ENCODE measurements at places on chromosomes 5 and 9.
A peak's percentile ranks its signal among the peaks of the same experiment; 100 is the strongest.

- peak; percentile 37 for DNase-seq
Observed at GRCh38 chr5:75055727-75056144, 3.4 kb upstream of the GCNT4 start.

DNA sequence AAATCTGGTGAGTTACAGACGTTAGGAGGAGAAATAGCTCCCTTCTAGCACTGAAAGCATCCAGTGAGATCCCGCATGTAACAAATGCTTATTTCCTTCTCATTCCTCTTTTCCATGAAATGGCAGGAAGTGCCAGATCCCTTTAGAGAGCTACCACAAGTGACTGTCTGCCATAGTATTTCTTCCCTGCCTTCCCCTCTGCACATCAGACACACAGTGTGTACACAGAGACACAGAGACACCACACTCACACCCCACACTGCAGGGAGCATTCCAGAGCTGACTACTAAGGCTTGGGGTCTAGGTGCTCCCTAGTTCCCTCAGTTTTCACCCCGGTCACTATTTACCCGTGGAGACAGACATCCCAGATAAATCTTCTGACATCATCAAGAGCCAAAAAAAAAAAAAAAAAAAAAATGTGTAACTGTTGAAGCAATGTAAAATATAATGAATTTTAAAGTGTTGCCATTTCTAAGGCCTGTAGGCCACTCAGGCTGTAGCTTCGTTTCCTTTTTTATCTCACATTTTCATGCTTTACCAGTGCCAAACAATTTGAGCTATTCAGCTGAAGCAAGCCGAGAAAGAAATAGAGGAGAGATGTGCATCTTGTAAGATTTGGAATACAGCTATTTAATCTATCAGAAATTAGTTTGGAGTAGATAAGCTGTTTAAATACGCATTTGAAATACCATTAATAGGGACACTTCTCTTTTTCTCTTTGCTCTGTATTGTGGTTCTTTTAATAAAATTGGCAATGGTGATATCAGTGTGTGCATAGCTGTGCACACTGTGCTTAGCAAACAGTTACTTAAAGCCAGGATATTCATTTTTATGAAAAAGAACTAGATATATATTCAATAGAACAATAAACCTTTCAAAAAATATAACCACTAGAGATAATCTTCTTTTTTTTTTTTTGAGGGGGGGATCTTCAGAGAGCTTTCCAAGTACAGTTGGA lies 405.5 kb downstream of the PDE4D start:
- DNase-seq, result no peak

GRCh38 chr9:81492710-81493447 lies 196.5 kb downstream of the TLE1 start:
- peak; percentile 96 for DNase-seq

GRCh38 chr5:175836737-175837136 lies 34.6 kb upstream of the CPLX2 start:
- DNase-seq, result no peak

GRCh38 chr9:21081451-21081850 lies 3.7 kb upstream of the IFNB1 start:
- no peak for DNase-seq

- DNase-seq, result no peak
Observed at GRCh38 chr5:77867914-77868313, 91.8 kb upstream of the TBCA start.

DNA sequence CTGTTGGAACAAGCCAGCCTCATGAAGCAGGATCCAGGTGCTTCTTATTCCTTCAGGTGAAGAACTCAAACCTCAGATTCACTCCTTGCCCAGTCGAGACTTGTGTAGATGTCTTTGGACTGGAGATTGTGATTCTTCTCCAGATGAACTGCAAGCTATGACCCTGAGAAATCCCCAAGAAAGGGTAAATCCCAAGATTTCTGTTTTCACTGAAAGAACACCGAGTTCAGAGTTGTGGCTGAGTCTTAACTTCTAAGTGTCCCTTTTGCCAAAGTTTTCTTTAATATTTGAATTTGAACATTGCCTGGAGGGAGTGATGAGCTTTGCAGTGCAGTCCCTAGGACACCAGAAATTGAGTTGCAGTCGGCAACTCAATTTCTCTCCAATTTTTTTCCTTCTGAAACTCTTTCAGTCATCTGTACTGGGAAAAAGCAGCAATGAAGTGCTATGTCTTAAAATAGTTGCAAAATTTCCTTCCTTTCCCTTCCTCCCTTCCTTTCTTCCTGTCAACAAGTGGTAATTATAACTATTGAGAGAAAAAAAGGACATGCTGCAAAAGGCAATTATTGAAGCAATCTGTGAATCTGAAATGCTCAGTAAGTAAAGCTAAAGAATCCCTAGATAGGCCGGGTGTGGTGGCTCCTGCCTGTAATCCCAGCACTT lies 56.1 kb downstream of the ANKRD55 start:
- DNase-seq, result no peak

GRCh38 chr9:4034404-4034803 lies 265.5 kb downstream of the GLIS3 start:
- DNase-seq, result no peak

GRCh38 chr9:80175286-80176150 lies 603.8 kb downstream of the TLE4 start:
- peak; percentile 67 for DNase-seq

GRCh38 chr5:10885026-10885425 lies 124.0 kb upstream of the DAP start:
- peak; percentile 66 for DNase-seq

DNA sequence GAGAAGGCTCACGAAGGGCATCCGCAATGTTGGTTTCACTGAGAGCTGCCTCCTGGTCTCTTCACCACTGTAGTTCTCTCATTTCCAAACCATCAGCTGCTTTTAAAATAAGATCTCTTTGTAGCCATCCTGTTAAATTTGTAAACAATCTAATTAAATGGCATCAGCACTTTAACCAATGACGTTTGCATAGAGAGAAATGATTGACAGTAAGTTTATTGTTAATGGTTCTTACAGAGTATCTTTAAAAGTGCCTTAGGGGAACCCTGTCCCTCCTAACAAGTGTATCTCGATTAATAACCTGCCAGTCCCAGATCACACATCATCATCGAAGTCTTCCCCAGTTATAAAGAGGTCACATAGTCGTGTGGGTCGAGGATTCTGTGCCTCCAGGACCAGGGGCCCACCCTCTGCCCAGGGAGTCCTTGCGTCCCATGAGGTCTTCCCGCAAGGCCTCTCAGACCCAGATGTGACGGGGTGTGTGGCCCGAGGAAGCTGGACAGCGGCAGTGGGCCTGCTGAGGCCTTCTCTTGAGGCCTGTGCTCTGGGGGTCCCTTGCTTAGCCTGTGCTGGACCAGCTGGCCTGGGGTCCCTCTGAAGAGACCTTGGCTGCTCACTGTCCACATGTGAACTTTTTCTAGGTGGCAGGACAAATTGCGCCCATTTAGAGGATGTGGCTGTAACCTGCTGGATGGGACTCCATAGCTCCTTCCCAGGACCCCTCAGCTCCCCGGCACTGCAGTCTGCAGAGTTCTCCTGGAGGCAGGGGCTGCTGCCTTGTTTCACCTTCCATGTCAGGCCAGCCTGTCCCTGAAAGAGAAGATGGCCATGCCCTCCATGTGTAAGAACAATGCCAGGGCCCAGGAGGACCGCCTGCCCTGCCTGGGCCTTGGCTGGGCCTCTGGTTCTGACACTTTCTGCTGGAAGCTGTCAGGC lies 16.6 kb downstream of the SQSTM1 start:
- no peak for DNase-seq

- peak; percentile 95 for DNase-seq
Observed at GRCh38 chr5:150263801-150264621, 25.6 kb downstream of the CAMK2A start.

DNA sequence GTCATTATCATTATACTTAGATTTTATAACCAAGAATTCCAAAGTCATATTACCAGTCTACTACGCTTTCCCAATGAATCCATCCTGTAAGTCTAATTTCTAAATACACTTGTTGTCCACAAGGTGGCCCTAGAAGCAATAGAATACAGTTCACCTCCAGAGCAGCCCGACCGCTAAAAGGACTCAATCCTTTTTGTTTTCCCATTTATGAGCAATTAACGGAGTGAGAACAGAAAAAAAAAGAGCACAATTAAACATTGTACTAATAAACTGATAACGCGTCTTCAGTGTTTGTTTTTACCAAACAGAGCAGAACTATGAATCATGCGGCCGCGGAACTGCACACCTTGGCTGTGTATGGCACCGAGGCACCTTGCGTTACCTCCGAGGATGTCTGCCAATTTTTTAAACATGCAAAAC lies 160.7 kb upstream of the DAPK1 start:
- DNase-seq, result peak; percentile 86

DNA sequence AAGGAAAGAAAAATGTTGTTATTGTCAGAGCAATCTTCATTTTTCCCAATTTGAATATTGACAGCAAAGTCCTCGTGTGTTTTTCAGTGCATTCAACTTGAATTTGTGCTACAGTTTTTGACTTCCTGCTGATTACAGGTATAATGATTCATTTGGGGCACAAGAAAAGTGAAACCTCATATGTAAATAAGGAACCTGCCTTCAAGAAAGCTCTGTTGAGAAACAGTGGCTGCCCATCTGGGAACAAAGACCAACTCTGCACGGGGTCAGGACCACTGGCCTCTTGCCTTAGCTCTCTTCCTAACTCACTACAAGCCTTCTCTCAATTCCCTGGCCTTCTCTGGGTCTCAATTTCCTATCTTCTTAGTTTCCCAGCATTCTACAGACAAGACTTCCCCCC lies 21.0 kb downstream of the TIMD4 start:
- no peak for DNase-seq

GRCh38 chr9:130172161-130172857 lies at the start of gene NCS1:
Gene NCS1 (plus strand): TSS chr9:130172404. CDS start chr9:130172664, 260 bp downstream.
- DNase-seq, result peak; percentile 92

GRCh38 chr5:177600508-177601018 lies 631 bp downstream of the B4GALT7 start:
- peak; percentile 41 for DNase-seq

DNA sequence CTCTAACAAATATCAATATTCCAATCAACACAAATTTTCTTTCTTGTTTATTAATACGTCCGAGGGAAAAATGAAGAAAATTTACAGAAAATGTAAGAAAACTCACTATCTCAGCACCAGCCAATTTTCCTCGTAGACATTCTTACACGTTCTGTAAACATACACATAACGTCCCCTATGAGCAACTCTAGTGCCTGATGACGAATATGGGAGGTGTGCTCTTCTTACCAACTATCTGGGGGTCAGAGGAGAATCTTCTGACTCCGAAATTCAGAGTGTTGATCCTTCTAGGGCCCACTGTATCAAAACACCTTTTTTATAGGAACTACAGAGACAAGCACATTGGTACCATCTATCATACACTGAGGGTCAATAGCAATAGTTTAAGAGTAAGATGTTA lies 198.7 kb downstream of the GAPVD1 start:
- DNase-seq, result no peak

DNA sequence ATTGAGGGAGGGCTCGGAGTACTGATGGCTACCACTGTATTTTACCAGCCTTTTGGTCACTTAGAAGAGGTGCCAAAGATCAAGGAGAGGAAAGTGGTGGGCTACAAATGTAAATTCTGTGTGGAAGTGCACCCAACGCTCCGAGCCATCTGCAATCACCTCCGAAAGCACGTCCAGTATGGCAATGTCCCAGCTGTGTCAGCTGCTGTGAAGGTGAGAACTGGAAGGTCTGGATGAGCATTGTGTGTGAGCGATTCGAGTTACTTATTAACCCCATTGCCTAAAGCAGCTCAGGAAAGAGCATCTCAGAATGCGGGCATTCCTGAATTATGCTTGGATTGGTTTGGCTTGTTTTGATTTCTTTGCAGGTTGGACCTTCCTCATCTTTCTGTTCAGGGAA lies 67.5 kb downstream of the ZNF462 start:
- DNase-seq, result no peak

DNA sequence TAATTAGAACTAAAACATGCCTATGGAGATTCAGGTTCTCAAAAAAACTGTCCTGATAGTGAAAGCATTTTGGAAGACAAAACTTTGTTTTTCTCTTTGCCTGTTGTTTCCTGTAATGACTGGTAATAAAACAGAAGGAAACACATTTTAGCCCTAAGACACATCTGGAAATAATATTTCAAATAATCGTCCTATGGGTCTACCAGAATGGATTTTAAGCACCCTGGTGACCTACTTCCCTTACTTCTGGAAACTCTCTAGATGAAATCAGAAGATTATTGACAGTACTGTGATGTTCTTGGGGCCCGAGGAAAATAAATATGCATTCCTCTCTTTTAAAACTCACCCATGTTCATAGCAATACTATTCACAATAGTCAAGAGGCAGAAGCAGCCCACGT lies 110.1 kb upstream of the TLE4 start:
- DNase-seq, result no peak

GRCh38 chr9:121798941-121799340 lies 147.5 kb downstream of the DAB2IP start:
- DNase-seq, result no peak

GRCh38 chr5:73822278-73822988 lies 196.4 kb downstream of the ARHGEF28 start:
- DNase-seq, result no peak

- DNase-seq, result no peak
Observed at GRCh38 chr5:24598956-24599355, 45.8 kb downstream of the CDH10 start.

DNA sequence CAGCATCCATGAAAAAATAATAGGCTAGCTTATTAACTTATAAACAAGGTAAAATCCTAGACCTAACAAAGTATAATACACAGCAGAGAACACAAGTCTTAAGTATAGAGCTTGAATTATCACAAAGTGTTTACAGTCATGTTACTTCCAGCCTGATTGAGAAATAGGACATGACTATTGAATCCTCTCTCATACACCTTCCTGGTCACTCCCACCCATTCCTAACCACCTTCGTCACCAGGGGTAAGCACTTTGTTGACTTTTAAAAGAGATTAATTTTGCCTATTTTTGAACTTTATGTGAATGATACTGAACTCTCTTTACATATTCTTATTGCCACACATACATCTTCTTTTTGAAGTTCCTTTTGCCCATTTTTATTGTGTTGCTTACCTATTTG lies 325.8 kb downstream of the PJA2 start:
- no peak for DNase-seq

DNA sequence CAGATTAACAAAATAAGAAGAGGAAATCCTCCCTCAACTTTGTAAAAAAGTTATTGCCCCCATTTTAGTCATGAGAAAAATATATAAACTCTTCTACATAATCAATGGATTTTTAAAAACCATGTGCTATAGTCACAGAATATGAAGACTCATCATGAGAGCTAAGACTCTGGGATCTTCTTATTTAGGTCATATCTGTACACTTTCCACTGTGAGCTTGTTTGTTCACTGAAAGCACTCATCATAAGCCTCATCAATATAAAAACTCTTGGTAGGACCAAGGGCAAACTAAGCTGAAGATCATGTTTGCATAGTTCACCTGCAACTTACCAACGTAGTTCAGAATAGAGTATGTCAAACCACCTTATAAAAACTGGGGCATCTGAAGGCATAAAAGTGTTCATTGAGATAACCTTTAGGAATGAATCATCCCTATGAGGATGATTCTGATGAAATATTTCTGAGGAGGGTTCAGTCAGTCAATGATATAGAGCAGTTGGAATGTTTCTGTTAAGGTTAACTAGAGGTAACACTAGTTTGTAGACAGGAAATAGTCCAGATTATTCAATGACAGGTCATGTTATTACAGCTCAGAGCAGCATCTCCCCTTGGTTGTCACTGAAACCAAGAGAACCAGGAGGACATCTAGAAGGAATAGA lies 289.9 kb upstream of the SMC2 start:
- DNase-seq, result peak; percentile 3

GRCh38 chr9:135147474-135147805 lies 60.0 kb downstream of the OLFM1 start:
- no peak for DNase-seq

GRCh38 chr9:114895521-114895991 lies 34.8 kb downstream of the TNFSF8 start:
- DNase-seq, result no peak

GRCh38 chr5:158819840-158820620 lies 279.7 kb downstream of the EBF1 start:
- peak; percentile 45 for DNase-seq

- DNase-seq, result peak; percentile 30
Observed at GRCh38 chr9:23686896-23687295, 139.1 kb downstream of the ELAVL2 start.
